ENCODE measurements at places on chromosomes 4 and X.
A peak's percentile ranks its signal among the peaks of the same experiment; 100 is the strongest.

DNA sequence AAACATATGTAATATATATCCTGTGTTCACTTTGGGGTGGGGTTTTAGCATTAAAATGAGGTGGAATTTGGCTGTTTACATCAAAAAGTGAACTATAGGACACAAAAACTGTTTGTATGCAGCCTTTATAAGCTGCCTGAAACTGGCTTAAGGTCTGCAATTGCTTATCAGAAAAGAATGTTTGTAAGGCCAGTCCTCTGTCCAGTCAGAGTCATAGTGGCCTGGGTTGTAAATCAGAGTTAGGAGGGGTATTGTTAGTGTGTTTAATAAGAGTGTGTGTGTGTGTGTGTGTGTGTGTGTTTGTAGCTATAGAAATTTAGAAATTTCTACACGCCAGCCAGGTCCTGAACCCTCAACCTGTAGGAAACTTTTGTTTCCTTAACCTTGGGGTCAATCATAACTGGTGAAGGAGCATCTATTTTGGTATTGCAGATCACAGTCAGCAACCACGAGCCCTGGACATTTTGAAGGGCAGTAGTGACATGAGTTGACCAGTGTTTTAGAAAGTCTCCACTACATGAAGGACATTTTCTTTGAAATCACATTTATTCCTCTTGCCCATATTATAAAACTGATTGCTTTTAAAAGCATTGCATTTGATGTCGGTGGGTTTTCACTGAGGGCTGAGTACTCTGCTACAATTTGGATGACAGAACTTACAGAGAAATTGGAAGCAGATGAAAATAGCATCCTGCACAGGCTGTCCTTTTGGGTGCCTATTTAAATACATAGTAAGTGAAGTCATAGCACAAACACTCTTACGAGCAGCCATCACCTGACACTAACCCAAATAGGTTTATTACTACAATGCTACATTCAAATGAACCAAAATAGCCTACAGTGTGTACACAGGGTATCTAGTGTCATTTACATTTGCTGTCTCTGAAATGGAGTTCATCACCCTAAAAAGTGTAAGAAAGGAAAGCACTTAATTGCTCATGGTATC is 11.2 kb upstream of the TMEM154 start:
- no peak for DNase-seq

- no peak for DNase-seq
Measured at GRCh38 chr4:73828956-73829355, 7.5 kb upstream of the CXCL6 start.

- DNase-seq = no peak
Measured at GRCh38 chr4:78254893-78255292, 197.8 kb downstream of the FRAS1 start.

DNA sequence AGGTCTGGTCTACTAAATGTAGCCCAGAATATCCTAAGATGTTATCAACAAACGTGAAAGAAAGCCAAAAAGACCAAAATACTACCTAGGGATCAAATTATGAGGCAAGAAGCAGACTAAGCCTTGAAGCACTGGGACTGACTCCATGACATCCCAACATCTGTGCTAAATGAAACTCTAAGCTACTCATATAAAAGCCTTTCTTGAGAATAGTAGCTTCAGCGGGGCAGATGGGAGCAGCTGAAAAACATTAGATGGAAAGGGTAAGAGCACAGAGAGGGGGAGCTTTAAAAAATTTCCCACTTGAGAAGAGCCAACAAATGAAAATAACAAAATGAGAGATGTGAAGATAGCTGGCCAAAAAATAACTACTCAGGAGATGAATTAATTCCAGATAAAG is 81.7 kb downstream of the MAD2L1 start:
- DNase-seq = no peak

GRCh38 chr4:52968691-52969090 is 106.6 kb downstream of the RASL11B start:
- DNase-seq = no peak

DNA sequence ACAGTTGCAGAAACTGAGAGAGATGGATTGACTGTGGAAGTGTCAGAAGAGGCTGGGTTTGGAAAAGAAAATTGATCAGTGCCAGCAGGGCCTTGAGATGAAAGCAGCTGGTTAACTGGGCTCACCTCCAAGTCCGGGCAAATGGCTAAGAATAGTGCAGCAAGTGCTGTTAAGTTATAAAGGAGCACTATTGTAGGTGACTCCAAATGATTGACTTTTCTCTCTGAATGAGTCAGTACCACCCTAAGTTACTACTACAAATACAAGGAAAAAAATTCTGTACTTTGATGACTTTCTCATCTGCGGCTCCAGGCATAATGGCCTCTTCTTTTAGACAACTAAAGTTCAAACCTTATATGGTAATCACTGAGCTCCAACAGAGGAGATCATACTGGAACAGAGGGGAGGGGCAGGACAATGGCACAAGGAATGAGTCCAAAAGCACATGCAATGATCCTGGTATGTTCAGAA is 733.4 kb upstream of the INTU start:
- DNase-seq = no peak

- DNase-seq = no peak
Measured at GRCh38 chr4:146267826-146268225, 53.5 kb downstream of the REELD1 start.

DNA sequence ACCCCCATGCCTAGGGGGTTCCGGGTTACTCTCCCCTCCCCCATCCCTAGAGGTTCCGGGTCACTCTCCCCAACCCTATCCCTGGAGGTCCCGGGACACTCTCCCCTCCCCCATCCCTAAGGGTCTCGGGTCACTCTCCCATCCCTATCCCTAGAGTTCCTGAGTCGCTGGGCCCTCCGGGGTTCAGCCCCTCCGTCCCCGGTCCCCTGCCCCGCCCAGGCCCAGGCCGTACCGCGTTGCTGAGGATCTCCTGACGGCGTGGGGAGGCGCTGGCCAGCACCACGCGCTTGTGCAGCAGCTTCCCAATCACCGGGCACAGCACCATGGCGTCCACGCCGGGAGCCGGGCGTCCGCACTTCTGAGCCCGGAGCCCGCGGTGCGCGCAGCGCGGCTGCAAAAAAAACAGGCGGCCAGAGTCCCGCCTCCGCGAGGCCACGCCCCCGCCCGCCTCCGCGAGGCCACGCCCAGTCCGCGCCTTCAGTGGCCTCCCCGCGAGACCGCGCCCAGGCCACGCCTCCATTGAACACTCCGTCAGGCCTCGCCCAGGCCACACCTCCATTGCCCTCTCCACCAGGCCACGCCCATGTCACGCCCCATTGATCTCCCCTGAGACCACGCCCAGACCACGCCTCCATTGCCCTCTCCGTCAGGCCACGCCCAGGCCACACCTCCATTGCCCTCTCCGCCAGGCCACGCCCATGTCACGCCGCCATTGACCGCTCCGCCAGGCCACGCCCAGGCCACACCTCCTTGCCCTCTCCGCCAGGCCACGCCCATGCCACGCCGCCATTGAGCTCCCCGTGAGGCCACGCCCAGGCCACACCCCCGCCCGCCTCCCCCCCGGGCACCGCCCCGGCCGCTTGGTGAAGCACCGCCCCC is at the start of gene ASMTL:
TSS of gene ASMTL (minus strand) at position 394 of the 879 bp plus-strand sequence. CDS start at position 325, 69 bp downstream.
- peak; percentile 98 for DNase-seq

DNA sequence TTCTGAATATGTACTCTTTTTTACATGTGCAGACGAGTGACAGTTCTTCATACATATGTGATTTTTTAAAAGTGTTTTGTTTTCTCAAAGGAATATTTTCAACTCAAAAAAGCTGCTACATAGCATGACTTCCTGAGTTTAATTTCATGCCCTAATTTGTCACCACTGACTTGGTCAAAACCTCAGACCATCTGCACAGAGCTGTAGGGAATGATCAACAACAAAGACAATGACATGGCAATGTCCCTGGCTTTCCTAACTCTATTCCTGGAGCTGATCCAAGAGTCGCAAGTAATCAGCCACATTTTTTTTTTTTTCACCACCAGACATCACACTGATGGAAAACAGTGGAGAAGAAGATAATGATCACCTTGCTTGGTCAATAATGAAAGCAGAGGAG is 97.7 kb downstream of the TMA16 start:
- DNase-seq = no peak

- DNase-seq = no peak
Measured at GRCh38 chrX:68354879-68355628, 78.2 kb downstream of the OPHN1 start.
